ENCODE measurements at places on chromosomes 12 and 14.

DNA sequence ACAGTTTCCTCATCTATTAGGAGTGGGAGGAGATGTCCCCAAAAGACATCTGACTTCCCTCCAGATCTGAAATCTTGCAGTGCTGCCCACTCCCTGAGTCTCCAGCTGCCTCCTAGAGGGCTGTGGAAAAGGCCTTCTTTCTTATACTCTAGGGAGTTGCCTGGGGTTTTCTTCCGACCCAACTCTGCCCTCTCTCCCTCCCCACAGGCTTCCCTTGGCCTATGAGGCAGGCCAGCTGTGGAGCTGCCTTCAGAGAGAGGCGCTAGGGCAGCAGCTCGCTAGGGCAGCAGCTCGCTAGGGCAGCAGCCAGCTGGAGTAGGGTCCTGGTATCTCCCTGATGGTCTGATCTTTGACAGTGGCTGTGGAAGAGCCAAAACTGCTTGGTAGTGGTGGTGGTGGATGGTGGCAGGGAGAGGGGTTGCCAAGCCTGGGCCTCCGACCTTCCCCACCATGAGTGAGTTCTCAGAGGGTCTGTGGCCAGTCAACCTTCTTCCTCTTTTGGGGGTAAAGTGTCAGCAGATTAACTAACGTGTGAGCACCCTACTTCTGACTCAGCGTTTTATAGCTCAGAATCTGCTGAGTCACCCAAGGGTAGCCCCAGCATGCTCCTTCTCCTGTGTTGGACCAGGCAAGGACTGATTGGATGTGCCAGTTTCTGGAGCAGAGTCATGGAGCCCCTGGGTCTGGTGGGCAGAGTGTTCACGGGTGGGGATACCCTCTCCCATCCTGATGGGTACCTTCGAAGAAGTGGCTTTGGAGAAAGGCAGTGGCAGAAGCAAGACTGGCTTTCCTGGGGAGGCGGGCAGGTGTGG lies 2.3 kb downstream of the SLC48A1 start:
- no peak for DNase-seq

GRCh38 chr12:46357438-46358324 lies 14.9 kb downstream of the SLC38A2 start:
- DNase-seq, result peak; percentile 93

GRCh38 chr14:96246539-96246847 lies 9.5 kb upstream of the BDKRB1 start:
- peak; percentile 99 for DNase-seq

DNA sequence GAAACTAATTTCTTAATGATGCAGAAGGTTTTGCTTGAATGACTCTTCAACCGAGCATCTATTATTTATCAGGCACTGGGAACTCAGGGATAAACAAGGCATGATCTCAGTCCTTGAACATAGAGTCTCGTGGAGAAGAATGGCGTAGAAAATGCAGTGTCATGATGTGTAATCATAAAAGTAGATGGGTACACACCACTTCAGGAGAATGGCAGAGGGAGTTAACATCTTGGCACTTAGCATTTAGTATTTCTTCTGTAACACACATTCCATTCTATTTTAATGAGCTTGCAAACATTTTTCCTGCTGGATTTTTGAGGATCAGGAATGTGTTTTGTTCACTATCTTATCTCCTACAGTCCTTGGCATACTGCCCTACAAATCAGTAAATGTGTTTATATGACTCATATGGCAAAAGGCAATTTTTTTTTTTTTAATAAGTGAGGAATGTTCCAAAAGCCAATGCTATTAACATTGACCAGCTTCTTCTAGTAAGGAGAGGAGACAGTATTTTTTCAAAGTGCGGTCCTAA lies 3.8 kb downstream of the TXNRD1 start:
- DNase-seq, result peak; percentile 98

DNA sequence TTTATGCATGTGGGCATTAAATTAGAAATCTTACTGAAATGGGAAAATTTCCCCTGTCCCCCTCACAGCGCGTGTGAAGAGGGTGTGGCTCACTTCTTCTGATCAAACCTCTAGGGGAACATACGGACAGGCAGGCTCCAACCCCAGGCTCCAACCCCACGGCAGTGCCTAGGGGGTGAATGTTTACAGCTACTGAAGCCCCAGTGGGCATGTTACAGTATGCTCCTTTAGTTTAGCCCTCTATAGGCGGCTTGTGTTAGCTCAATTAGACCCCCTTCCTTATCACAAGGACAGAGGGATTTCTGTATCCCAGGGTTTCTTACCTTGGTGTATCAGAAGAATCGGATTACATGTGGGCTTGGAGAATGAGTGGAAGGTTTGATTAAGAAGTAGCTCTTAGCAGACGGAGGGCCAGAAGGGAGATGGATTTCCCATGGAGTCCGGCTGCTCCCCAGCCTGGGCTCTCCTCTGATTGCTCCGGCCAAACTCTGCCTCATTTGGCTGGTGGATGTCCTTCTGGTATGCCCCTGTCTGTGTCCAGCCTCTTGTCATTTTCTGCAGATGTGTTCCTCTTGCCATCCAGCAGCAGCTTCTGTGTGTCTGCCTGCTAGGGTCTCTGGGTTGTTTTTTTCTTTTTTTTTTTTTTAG lies 223.7 kb downstream of the TMTC2 start:
- no peak for DNase-seq

- DNase-seq, result peak; percentile 5
These were observed 125.9 kb downstream of the ALX1 start for GRCh38 chr12:85405781-85406522.

DNA sequence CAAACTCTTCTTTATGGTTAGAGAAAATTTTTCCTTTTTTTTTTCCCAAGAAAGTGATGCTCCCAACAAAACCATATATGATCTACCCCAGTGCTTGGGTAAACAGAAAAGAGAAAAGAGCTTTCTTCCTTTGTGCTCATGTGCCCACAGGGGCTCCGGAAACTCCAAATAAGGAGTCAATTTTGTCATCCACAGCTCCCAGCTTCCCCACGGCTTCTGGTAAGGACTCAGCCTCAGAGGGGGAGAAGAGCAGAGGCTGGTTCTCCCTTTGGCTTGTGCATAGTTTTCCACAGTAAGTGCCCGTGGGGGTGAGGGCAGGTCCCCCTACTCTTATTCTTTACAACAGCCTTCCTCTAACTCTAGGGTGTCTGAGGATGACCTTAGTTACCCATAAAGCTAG lies 13.3 kb upstream of the RGS6 start:
- no peak for DNase-seq

GRCh38 chr12:25682421-25682820 lies 129.3 kb upstream of the LMNTD1 start:
- DNase-seq, result peak; percentile 23

GRCh38 chr12:131867891-131868675 lies 26.3 kb upstream of the ULK1 start:
- DNase-seq, result no peak

DNA sequence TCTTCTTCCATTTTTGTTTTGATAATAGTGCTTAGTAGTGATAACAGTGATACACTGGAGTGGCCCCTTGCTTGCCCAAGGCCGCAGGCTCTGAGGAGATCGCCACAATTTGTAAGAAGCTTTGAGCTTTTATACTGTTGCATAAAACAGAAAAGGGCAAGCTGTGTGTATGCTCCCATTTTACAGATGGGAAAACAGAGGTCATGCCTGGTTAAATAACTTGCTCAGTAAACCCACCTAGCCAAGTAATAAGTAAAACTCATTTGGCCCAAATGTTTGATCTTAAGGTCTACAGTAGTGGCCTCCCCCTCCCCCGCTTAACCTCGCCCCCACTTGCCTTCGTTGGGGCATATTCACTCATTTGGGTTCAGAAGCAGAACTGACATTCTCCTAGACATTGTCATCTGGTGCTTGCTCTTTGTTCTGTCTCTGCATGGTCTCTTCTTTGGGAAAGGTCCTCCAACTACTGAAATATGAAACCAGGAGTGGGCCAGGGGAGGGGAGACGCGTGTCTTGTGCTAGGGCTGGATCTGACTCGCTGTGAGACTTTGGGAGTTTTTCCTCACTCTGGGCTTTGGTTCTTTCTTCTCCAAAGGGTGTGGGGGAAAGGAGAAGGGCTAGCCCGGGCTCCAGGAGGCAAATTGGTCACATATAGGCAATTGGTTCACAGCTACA lies 88.1 kb downstream of the PAPOLA start:
- no peak for DNase-seq

- peak; percentile 92 for DNase-seq
These were observed 16.4 kb downstream of the MANSC1 start for GRCh38 chr12:12333407-12334366.

- no peak for DNase-seq
These were observed 22.9 kb downstream of the VCPKMT start for GRCh38 chr14:50093496-50093895.

GRCh38 chr12:69546693-69547438 lies 38.4 kb upstream of the CCT2 start:
- no peak for DNase-seq

- no peak for DNase-seq
These were observed 5.6 kb downstream of the DACT1 start for GRCh38 chr14:58643366-58643765.

DNA sequence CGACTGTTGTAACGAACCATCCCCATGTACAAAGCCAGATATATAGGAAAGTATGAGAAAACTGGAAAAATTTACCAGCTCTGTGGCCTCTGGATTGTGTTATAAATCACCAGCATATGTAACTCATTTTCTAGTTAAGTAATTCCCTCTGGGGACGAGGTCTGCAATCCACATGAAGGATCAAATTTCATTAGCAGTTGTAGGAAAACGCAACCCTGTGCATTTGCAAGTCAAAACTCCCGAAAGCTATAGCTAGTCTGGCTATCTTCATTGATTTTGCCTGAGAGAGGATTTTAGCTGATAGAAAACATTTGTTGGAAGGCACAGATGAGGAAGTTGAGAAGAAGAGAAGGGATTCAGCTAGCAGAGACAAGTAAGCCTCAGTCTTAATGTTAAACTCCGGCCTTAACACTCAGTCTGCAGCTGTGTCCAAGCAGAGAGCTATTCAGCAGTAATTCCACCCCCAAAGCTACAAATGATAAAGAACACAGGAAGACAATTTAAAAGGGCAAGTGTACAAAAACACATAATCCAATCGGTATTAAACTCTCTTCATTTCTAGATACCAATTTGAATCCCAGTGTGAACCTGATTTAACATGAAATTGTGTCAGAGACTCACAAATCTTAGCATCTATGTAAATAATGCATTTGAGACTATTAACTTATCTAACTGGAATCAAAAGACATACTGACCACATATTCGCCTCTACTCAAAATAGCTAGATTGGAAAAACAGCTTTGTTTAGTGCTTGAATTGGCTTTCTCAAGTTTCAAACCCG lies 54.2 kb upstream of the CERS5 start:
- DNase-seq, result peak; percentile 91

- DNase-seq, result peak; percentile 31
These were observed 164.6 kb downstream of the TMEM117 start for GRCh38 chr12:44000309-44000952.

GRCh38 chr14:36243183-36243582 lies 66.7 kb upstream of the PTCSC3 start:
- no peak for DNase-seq

GRCh38 chr14:55707365-55707804 lies 127.4 kb downstream of the KTN1 start:
- DNase-seq, result peak; percentile 76

DNA sequence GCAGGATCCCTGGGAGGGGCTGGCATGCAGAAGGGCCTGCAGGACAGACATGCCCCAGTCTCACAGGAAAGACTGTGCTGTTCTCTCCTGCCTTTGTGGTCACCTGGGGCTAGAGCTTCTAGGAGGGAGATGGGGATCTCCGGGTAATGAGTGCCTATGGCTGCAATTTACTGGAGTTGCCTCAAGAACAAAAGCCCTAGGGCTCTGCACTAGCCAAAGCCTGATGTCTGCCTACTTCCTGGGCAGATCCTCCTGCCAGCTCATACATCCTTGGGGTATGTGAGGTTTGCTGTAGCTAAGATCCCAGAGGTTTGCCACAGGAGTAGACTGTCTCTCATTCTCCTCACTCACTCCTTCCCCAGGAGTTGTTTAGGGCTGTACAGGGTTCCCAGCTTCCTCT lies 106.9 kb upstream of the PPFIA2 start:
- DNase-seq, result no peak

DNA sequence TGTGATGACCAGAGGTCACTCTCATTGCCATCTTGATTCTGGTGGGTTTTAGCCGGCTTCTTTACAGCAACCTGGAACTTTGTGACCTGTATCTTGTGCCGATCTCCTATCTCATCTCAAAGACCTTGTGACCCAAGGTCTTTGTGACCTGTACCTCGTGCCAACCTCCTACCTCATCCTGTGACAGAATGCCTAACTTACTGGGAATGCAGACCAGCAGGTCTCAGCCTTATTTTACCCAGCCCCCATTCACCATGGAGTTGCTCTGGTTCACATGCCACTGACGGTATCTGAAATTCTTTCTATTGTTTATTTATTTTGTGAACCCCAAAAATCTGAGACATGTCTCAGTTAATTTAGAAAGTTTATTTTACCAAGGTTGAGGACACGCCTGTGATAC lies 7.4 kb upstream of the HSPB8 start:
- DNase-seq, result no peak

DNA sequence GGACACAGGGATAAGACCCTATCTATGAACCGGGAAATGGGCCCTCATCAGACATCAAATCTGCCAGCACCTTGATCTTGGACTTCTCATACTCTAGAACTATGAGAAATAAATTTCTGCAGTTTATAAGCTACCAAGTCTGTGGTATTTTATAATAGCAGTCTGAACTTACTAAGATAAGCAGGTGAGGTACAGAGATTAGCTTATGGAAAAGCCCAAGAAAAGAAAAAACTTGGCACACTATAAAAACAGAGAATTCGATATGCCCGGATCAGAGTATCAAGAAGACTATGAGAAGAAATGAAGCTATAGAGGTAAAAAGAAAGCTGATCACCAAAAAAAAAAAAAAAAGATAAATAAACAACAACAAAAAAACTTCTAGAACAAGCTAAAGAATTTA lies 52.6 kb downstream of the EEA1 start:
- DNase-seq, result no peak

GRCh38 chr12:51798501-51798900 lies 50.0 kb downstream of the FIGNL2 start:
- DNase-seq, result no peak

DNA sequence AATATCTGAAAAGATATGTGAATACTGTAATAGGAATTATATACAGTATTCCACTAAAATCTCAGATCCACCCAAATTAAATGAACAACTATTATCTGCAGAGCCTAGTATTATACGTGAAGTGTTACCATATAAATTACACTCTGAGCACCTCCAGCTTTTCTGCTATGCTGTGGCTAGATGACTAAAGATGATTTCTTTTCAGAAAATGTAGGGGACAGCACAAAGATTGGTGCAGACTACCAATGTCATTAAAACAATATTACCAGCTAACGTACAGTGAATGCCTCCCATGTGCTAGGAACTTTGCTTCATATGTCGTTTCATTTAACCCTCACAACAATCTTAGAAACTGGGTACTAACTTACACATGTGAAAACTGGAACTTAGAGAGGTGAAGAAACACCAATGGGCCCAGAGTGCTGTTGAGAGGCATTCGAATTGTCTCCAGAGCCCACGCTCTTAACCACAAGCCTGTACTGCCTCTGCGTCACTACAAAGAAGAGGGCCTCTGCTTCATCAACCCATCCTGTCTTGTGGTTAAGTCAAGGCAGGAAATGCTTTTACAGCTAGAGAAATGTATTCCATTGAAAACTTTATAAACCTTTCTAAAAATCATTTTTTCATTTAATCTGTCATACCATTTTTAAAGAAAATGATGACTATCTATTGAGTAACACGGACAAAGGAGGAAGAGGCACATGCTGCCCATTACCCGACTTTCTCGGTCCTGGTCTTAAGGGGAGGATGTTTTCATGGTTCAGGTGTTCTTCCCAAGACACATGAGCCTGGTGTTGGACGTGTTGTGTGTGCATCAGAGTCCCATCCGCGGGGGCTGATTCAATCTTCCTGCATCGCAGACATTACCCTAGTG lies 1.3 kb downstream of the GPR65 start:
- DNase-seq, result no peak
